Neural crest cell (in vitro differentiated cells): ENCODE measurements at places on chromosomes 13 and 19. TPM values are rescaled to one million over a fixed set of nuclear protein-coding genes. Genes with fewer than 3 reads are reported as not detected.

Gene FFAR1
- total RNA-seq, result not detected in 2 replicates

DNA sequence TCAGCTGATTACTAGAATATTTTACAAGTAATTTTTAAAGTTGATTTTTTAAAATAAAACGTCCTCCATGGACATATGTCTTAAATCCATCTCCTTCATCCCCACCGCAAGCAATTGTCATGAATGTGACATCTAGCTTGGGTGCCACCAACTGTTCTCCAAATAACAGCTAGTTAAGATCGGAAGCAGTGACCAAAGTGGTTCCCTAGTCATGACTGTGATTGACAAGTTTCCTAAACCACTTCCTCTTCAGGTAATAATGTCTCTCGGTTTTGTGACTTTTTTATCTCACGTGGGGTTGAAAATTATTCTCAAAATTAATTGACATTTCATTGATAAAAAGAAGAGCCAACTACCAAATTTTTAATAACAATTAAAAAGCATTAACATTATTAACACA, 135.3 kb upstream of the MIR17HG start:
- DNase-seq, result no peak
- peaks cover 76% of the 10 kb centered on the region for H3K4me1 ChIP-seq
- H3K27ac ChIP-seq, result no peak overlapping the region

GRCh38 chr19:6260912-6261650, 18.7 kb downstream of the MLLT1 start:
- H3K4me1 ChIP-seq, result peaks cover 5% of the 10 kb centered on the region
- H3K4me3 ChIP-seq, result no peak overlapping the region
- no peak overlapping the region for H3K27ac ChIP-seq
- H3K27me3 ChIP-seq, result no peaks in the 10 kb centered on the region
- DNase-seq, result peak; percentile 41

DNA sequence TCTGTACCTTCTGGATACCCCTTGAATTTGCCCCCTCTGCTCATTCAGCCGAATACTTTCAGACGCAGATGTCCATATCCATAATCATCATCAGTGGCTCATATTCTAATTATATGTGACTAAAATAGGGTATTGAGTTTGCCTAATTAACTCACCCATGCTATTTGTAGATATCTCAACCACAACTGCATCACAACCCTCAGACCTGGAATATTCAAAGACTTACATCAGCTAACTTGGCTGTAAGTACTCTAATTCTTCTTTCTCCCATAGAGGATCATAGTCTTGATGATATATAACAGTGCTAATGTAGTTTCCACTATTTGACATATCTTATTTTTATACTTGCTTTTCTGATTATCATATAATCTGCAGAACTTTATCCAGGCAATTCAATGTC, 35.8 kb downstream of the RXFP2 start:
- H3K4me3 ChIP-seq, result no peak overlapping the region
- no peaks in the 10 kb centered on the region for H3K36me3 ChIP-seq
- DNase-seq, result no peak
- H3K27me3 ChIP-seq, result peaks cover 3% of the 10 kb centered on the region

GRCh38 chr13:35747594-35747993, 271.1 kb upstream of the MAB21L1 start:
- DNase-seq, result no peak
- H3K27ac ChIP-seq, result no peak overlapping the region
- no peak overlapping the region for H3K4me3 ChIP-seq
- H3K4me1 ChIP-seq, result no peaks in the 10 kb centered on the region
- H3K36me3 ChIP-seq, result peaks cover 9% of the 10 kb centered on the region

Gene KIR2DL3
- total RNA-seq, result not detected in 2 replicates

Gene GJB6
- not detected in 2 replicates for total RNA-seq

GRCh38 chr19:1251330-1252220, 3.2 kb downstream of the MIDN start:
- DNase-seq, result no peak
- H3K36me3 ChIP-seq, result peaks cover 12% of the 10 kb centered on the region
- H3K4me3 ChIP-seq, result peak overlapping the region; percentile 93
- no peaks in the 10 kb centered on the region for H3K4me1 ChIP-seq
- peak overlapping the region; percentile 98 for H3K27ac ChIP-seq

Gene CEACAM4
- not detected in 2 replicates for total RNA-seq

DNA sequence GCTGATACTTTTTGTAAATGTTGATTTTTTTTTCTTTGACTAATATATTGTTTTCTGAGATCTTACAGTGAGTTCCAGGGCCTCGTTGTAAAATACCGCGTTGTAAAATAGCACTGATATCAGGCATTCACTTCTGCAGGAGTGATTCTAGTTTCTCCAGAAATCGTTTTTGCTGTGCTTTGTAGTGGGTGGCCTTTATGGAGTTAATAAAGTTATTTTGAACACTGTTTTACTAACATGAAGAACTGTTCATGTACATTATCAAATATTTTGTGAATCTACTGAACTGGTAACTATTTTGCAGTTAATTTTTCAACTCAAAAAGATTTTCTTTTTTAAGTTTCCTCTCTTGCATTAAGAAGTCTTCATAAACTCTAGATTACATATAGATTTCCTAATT, 985 bp upstream of the ZNF266 start:
- peaks cover 37% of the 10 kb centered on the region for H3K4me1 ChIP-seq
- no peak overlapping the region for H3K27ac ChIP-seq
- peaks cover 30% of the 10 kb centered on the region for H3K36me3 ChIP-seq
- peak overlapping the region; percentile 95 for H3K4me3 ChIP-seq
- no peak for DNase-seq

DNA sequence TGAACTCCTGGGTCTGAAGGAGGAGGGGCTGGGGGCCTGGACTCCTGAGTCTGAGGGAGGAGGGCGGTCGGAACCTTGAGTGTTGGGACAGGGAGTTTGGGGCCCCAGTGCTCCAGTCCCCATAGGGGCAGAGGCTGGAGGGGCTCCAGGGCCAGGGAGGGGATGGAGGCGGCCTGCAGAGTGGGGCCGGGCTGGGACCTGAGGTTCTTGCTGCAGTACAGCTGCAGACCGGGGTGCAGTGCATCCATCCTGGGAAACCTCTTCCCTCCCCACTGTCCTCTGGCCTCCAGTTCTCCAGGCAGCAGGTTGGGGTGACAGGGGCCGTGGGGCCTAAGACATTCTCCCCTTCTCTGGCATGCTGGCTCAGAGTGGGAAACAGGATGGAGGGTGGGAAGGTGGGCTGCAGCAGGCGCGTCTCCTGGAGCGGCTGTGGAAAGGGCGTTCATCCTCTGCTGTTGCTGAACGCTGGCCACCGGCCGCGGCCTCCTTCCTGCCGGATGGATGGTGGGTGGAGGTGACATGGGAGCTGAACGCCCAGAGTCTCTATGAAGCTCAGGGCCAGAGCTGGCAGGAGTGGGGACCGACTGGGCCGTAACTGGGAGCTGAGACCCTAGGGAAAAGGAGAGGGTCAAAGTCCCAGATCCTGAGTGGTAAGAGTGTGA, 1.6 kb downstream of the BRSK1 start:
- H3K4me1 ChIP-seq, result peaks cover 36% of the 10 kb centered on the region
- H3K27me3 ChIP-seq, result no peaks in the 10 kb centered on the region
- H3K27ac ChIP-seq, result peak overlapping the region; percentile 71
- H3K4me3 ChIP-seq, result peak overlapping the region; percentile 88
- H3K36me3 ChIP-seq, result peaks cover 5% of the 10 kb centered on the region

GRCh38 chr19:31718032-31718431, 368.8 kb upstream of the TSHZ3 start:
- H3K36me3 ChIP-seq, result no peaks in the 10 kb centered on the region
- DNase-seq, result no peak
- H3K4me3 ChIP-seq, result no peak overlapping the region
- H3K27me3 ChIP-seq, result peaks cover 15% of the 10 kb centered on the region

- H3K4me1 ChIP-seq, result peaks cover 4% of the 10 kb centered on the region
- no peak for DNase-seq
- H3K4me3 ChIP-seq, result no peak overlapping the region
- peaks cover 48% of the 10 kb centered on the region for H3K27me3 ChIP-seq
- no peaks in the 10 kb centered on the region for H3K36me3 ChIP-seq
These were observed 8.6 kb downstream of the LILRA6 start for GRCh38 chr19:54233941-54234340.

GRCh38 chr13:111183087-111183645, 68.1 kb downstream of the ARHGEF7 start:
- peaks cover 51% of the 10 kb centered on the region for H3K4me1 ChIP-seq
- no peaks in the 10 kb centered on the region for H3K27me3 ChIP-seq
- no peak for DNase-seq
- H3K27ac ChIP-seq, result peak overlapping the region; percentile 81

Gene LILRB5
- not detected in 2 replicates for total RNA-seq

GRCh38 chr19:1512671-1513498, at the start of gene ADAMTSL5:
TSS of gene ADAMTSL5 (minus strand) at chr19:1513019. CDS start at chr19:1510943, 2,076 bp downstream.
- H3K4me3 ChIP-seq, result peak within 1 kb of the TSS; percentile 6
- peaks cover 5% of the 10 kb centered on the region for H3K4me1 ChIP-seq
- no peak within 1 kb of the TSS for H3K27ac ChIP-seq
- DNase-seq, result no peak
- H3K27me3 ChIP-seq, result peaks cover 69% of the 10 kb centered on the region
- no peaks in the 10 kb centered on the region for H3K36me3 ChIP-seq

Gene ZNF675
- total RNA-seq, result 24.3 and 24.5 TPM in 2 replicates

DNA sequence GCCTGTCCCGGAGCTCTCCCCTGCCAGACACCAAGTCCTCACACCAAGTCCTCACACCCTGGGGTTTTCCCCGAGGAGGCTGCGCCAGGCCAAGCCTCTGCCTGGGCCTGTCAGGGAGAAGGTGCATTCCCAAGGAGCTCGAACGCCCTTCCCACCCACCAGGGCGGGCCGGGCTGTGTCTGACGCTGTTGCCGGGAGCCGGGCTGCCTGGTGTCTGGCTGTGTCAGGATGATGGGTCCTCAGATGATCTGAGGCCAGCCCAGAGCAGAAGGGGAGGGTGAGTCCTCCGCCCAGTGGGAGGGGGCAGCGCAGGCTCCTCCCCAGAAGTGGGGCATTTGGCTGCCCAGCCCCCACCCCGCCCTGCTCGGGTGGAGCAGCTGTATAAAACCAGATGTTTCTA, 2.3 kb upstream of the HAS1 start:
- H3K36me3 ChIP-seq, result no peaks in the 10 kb centered on the region
- H3K27me3 ChIP-seq, result peaks cover 62% of the 10 kb centered on the region
- DNase-seq, result no peak
- peak overlapping the region; percentile 79 for H3K27ac ChIP-seq
- no peaks in the 10 kb centered on the region for H3K4me1 ChIP-seq

Gene ZNF284
- total RNA-seq, result 4.5 TPM in 2 replicates

DNA sequence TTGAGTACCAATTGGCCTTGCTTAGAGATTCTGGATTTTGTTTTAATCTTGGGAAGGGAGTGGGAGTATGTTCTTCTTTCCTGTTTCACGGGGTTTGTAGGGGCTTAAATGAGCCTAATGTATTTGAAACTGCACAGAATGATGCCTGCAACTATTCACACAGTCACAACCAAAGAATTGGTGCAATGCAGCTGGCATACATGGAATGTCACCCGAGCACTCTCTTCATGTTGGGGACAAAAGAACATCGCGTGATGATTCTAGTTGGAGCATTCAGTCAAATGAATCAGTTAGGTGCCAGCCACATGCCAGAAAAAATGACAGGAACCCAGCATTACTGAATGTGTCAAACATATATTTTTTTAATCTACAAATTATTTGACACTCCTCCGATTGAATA, 22.1 kb downstream of the STARD13 start:
- no peak for DNase-seq
- peak overlapping the region; percentile 67 for H3K27ac ChIP-seq
- no peaks in the 10 kb centered on the region for H3K27me3 ChIP-seq
- H3K36me3 ChIP-seq, result peaks cover 2% of the 10 kb centered on the region
